ENCODE measurements at places on chromosomes 5 and 9.
A peak's percentile ranks its signal among the peaks of the same experiment; 100 is the strongest.

GRCh38 chr9:21324047-21324446 is 11.2 kb downstream of the KLHL9 start:
- DNase-seq = no peak

- no peak for DNase-seq
Observed at GRCh38 chr5:76331126-76331525, 72.0 kb upstream of the IQGAP2 start.

DNA sequence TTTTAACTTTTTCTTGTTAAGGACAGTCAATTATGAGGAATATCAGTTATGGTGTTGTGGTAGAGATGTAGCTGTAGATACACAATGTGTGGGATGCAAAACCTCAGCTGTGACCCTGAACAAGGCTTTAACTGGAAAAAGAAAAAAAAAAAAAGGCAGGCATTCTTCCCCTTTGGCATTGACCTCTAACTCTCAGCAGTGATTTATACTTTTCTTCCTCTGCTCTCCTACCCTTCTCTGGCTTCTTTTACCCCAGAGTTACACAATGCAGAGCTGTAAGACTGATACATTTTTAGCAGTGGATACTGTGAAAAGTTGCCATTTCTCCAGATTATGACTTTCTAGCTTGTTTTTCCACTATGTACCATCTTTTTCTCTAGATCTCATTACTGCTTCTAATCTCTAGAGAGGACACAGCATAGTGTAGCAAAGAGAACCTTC is 2.0 kb downstream of the CTNNAL1 start:
- no peak for DNase-seq

DNA sequence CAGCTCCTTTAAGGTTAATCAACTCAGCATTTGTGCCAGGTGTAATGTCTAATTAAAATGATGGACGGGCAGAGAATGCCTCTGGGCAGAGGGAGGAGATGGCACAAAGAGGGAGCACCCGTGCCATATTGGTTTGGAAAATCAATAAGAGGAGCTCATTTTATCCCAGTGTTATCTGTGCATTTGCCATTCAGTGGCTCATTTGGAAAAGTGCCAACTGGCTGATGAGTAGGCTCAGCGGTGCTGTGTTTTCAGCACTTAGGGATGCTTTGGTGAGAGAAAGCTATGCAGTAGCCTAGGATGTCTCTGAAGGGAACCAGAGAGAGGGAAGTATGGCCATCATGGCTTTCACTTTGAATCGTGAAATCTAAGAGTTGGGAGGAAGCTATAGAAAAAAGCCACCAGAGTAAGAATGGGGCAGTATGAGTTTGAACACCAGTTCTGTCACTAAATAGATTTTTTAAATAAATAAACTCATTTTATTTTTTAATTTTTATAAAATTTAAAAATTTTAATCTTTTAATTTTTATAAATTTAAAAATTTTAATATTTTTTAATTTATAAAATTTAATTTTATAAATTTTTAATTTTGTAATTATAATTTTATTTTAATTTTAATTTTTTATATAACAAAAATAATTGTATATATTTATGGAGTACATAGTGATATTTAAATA is 472.8 kb downstream of the BRINP1 start:
- DNase-seq = no peak

DNA sequence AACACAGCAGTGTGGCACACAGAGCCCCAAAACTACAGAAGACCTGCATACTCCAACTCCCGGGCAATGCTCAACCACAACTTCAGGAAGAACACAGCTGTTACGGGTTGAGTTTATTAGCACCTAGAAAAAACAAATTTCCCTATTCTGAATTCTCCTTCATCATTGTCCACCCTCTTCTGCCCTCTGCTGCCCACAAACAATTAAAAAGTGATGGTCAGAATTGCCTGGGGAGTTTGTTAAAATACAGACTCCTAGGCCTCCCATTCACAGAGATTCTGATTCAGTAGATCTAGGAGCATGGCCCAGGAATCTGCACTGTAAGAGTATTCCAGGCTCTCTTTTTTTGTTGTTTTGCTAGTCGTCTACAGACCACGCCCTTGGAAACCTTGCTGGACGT is 310.6 kb downstream of the NDUFS4 start:
- DNase-seq = no peak

DNA sequence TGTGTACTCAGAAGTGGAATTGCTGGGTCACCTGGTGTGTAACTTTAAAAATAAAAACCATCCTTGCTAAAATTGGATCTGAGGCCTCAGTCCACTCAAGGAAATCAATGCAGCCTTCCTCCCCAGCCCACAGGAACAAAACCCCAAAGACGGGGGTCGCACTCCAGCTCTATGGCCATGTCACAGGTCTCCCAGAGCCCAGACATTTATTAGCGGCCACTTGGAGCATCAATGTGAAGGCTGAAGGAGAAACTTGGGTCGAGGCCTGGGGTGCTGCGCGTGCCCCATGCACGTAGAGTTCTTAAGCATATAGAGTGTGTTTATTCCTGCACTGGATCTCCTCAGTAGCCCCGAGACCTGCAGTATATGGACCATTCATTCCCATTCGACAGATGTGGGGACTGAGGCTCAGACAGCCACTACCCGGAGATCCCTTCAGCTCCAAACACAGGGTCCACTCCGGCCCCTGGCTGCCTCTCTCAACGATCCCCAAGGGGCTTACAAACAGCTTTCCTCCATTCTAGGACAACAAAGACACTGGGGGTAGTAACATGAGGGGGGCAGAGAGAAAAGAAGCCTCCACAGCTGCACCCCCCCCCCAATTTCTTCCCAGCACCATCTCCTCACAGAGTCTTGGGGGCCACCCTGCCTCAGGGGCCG is 14.3 kb upstream of the OLFM1 start:
- no peak for DNase-seq

DNA sequence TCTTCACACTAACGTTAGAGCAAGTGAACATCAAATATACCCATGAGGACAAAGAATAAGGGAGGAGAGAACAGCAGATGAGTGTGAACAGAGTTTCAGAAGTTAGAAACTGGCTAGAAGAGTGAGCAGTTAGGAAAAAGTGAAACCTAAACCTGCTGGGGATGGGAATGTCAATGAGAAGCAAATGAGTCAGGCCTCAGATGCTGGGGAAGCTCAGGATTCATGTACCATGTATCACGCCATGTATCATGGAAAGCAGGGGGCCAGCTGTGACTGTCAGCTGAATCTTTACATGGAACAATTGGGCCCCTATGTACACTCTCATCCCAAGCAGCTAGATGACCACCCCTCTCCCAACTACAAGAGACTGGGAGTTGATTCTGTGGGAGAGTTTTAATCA is 16.2 kb downstream of the GDF9 start:
- DNase-seq = no peak

GRCh38 chr5:143791848-143792731 is 19.9 kb upstream of the HMHB1 start:
- no peak for DNase-seq

DNA sequence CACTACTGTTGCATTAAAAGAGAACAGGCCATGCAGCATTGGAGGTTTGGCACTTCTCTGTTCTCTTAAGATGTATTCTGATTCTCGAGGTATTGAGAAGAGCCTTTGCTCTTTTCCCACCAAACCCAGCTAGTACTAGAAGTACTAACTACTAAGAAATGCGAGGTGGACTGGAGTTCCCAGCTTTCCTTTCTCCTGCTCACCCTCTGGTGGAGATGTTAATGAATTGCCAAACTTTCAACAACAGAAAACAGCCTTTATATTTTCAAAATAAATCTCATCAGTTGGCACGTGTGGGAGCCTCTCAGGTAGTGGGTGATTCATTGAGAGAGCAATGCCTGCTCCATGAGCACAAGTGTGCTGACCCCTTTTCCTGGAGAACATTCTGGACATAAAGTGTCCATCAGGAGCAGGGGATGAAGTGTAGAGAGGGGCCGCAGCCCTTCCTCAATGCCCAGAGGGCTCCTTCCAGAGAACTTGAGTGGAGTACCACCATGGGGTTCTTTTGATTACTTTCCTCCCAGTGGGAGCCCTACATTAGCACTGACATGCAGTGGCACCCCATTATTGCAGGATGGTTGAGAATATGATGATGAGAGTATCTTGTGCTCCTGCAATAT is 45.7 kb downstream of the TMEM174 start:
- no peak for DNase-seq

DNA sequence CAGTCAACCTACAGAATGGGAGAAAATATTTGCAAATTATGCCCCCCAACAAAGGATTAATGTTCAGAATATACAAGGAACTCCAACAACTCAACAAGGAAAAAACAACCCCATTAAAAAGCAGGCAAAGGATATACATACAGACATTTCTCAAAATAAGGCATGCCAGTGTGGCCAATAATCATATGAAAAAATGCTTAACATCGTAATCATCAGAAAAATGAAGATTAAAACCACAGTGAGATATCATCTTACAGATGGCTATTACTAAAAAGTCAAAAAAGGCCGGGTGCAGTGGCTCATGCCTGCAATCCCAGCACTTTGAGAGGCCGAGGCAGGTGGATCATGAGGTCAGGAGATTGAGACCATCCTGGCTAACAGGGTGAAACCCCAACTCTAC is 103.2 kb downstream of the KLHL3 start:
- no peak for DNase-seq

DNA sequence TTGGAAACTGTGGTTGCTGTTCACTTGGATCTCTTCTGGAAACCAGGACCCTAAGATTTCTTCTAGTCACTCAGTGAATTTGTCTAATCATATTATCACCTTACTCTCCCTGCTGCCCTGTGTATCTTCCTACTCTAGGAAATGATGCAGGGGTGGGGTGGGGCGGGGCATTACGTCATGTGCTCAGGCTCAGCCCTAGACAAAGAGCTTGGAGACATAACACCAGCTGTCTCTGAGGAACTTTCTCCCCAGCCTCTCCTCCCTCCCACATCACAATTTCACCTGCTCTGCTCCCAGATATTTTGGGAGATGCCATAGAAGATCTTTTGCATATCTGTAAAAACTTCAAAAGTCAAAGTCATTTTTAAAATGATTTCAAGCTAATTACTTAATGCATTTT is 470.4 kb downstream of the ZSWIM6 start:
- DNase-seq = no peak

GRCh38 chr9:125646217-125646616 is 60.8 kb downstream of the MAPKAP1 start:
- DNase-seq = peak; percentile 46

DNA sequence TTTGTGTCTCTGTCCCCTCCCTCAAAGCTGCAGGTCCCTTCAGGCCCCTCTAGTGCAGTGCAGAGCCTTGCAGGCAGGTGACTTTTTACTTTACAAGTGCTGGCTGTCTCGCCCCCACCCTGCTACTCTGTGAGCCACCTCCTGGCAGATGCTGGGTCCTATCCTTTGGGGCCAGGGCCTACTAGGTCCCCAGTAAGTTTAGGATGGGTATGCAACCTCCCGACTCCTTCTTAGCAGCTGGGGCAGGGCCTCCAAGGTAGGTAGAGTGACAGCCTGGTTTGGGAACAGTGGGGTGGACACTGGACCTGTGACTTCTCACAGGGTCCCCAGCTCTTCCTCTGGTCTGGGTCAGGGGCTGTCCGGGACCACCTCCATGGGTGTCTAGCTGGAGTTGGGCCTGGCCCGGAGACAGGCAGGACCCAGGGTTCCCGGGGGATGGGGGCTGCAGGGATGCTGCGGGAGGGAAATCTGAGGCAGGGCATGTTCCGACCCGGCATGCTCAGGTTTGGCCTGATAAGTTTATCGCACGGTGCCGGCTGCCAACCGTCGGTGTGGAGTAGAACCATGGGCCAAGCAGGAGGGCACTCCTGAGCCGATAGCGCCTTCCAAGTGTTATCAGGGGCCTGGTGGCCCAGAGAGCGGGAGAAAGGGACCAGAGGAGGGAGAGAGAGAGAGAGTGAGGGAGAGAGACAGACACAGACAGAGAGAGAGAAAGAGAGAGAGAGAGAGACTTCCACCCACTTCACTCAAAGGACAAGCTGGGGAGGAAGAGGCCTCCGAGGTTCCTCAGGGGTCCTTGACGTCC is 20.5 kb downstream of the GFI1B start:
- no peak for DNase-seq

- no peak for DNase-seq
Observed at GRCh38 chr5:28685794-28686193, 1647.4 kb upstream of the CDH9 start.

GRCh38 chr9:133515615-133516255 is 9.0 kb downstream of the MYMK start:
- no peak for DNase-seq

GRCh38 chr5:82129723-82130285 is 148.3 kb downstream of the RPS23 start:
- DNase-seq = no peak

DNA sequence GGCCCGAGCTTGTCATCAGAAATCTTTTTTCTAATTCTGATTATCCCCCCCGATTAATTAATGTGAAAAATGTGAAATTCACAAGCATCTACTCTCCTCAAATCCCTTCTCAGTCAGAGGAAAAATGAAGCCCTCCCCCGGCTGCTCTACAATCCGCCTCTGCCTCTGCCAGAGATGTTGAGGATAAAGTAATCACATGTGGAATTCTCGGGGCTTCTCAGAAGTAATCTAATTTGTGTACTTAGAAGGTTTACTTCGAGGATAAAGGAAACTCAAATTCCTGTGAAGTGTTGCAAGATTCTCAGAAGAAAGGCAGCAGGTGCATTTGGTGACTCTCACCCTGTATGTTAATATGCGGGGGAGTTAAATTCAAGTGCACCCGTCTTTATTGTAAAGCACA is 726.1 kb upstream of the ADAMTS16 start:
- no peak for DNase-seq

GRCh38 chr5:30937070-30937469 is 256.4 kb upstream of the CDH6 start:
- DNase-seq = no peak

All from GM06990 (cell line).